ENCODE measurements at places on chromosomes 5 and 9.

DNA sequence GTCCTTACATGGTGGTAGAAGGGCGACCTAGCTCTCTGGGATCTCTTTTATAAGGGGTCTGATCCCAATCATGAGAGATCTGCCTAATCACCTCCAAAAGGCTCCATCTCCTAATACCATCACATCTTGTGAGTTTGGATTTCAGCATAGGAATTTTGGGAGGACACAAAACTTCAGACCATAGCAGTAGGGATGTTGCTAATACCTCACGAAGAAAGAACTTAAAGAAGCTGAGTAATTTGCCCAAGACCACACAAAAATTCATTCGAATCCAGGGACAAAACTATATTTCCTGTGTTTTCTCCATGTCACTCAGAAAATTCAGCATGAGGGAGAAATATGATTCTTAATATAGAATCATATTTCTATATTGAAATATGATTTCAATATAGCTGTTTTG lies 32.7 kb downstream of the MTAP start:
- no peak for DNase-seq

DNA sequence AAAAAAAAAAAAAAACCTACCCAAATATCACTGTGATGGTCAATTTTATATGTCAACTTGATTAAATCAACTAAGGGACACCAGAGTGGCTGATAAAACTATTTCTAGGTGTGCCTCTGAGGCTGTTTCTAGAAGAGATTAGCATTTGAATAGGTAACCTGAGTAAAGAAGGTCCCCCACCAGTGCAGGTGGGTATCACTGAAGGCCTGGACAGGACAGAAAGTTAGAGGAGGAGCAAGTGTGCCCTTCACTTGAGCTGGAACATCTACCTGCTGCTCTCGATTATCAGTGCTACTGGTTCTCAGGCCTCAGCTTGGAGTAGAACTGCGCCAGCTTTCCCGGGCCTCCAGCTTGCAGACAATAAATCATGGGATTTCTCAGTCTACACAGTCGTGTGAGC lies 88.7 kb downstream of the TLE1 start:
- no peak for DNase-seq

GRCh38 chr5:150764530-150764929 lies 5.7 kb upstream of the DCTN4 start:
- DNase-seq, result no peak

- DNase-seq, result peak; percentile 33
Observed at GRCh38 chr9:122130837-122131236, 28.7 kb downstream of the NDUFA8 start.

- no peak for DNase-seq
Observed at GRCh38 chr9:22143799-22144625, 134.9 kb upstream of the CDKN2B start.

- DNase-seq, result no peak
Observed at GRCh38 chr9:70448919-70449318, 34.5 kb upstream of the KLF9 start.
